Fibroblast of villous mesenchyme (primary cell): ENCODE measurements at places on chromosomes 2 and 18. TPM values are rescaled to one million over a fixed set of nuclear protein-coding genes. Genes with fewer than 3 reads are reported as not detected.

Gene MERTK
- under 0.01 TPM in 2 replicates for total RNA-seq

Gene CCDC178
- total RNA-seq = 0.32 and 0.43 TPM in 2 replicates

- no peak for DNase-seq
These were observed 14.5 kb upstream of the UNC80 start for GRCh38 chr2:209757163-209757562.

Gene GREB1L
- 8.7 and 25.0 TPM in 2 replicates for total RNA-seq

- peak; percentile 11 for DNase-seq
These were observed at the start of gene RAX for GRCh38 chr18:59272891-59273758. Gene RAX (minus strand): TSS chr18:59273454. CDS start chr18:59273206, 248 bp downstream.

DNA sequence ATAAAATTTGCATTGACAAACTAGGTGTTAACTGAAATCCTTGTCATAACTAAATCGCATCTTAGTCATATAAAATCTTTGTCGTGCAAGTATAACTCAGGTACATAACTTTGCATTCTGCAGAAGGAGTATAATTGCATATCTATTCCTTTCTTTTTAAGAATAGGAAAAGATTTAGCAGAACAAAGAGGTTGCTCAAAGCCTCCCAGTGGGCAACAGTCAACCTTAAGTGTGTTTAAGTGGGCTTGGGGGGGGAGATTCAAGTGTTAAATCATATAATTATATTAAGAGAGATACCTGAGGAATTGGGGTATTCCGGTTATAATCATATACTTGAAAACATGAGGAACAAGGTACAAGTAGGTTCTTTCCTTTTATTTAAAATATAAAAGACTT lies 913.3 kb downstream of the CPS1 start:
- DNase-seq = no peak

Gene FEV
- total RNA-seq = not detected in 2 replicates
